ENCODE measurements at places on chromosomes 12 and 14.

- no peak for DNase-seq
These were observed 65.3 kb upstream of the LRFN5 start for GRCh38 chr14:41541333-41541732.

DNA sequence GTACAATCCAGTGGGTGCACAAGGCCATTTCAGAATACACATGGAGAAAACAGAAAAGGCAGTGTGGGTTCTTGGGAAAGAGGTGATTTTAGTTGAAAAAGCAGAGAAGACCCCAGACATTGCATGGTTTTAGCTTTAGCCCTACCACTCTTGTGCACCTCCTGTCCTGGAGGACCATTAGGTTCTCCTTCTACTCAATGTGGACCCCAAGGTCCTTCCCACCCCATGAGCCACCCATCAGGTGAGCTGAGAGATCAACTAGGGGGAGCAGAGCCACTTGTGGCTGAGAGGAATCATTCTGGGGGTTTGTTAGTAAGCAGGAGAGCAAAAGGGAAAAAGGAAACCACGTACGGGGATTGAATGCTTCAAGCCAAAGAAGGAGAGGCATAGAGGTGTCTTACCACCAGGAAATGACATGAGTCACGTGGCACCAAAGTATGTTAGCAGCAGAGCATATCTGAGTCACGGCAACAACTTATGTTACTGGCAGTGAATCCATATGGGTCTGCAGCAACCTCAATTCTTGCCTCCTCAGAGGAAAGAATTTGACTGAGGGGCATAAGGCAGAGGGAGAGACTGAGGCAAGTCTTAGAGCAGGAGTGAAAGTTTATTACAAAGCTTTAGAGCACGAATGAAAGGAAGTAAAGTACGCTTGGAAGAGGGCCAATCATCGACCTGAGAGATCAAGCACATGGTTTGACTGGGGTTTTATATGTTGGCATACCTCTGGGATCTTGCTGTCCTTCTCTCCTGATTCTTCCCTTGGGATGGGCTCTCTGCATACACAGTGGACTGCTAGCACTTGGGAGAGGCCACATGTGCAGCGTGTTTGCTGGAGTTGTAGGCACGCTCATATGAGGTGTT lies 73.9 kb downstream of the HSD17B6 start:
- DNase-seq, result peak; percentile 55

GRCh38 chr12:63905544-63905943 lies 61.0 kb downstream of the SRGAP1 start:
- no peak for DNase-seq

DNA sequence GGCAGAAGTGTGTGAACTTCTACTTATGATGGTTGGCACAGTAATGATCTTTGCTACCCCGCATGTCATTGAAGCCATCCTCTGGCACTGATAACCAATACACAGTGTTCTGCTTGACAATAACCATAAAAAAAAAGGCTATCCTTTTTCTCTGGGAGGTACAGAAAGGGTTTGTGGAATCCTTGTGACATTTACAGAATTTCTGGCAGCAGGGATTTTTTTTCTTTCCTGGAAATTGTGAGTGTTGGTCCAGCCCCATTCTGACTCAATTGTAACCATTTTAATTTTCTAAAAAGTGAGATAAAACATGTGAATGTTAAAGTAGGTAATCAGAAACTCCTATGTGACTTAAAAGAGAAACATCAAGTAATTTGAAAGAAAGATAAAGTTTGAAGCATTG lies 943.8 kb downstream of the TMTC2 start:
- DNase-seq, result no peak

DNA sequence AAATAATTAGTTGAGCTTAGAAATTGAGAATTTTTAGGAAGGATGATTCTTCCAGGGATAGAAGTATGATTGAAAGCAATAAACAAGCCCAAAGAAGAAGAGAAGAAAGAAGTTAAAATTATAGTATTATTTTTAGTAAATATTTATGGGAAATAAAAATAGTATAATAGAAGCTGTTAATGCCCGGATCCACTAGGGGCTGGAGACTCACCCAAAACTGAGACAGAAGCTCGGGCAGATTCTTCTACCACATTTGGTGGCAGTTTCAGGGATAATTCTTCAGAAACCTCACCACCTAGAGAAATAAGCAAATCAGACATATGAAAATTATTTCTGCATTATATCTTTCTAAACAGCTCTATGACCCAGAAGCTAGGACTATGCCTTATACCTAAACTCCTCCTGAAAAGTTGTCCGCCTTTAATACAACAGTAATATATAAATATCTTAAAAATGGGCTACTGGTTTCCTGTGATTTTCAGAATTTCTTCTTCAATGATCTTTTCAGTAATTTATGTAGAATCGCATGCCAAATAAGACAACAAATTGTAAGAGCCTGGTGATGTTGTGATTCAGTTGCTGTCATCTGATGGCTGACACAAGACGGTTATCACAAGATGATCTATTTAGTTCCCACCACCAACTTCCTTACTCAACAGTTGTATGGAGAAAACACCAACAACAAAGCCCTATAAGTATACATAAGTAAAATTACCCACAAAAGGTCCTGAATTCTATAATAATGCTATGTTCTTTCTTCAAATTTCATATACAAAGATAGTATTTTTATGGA lies 35.6 kb downstream of the A2M start:
- no peak for DNase-seq

DNA sequence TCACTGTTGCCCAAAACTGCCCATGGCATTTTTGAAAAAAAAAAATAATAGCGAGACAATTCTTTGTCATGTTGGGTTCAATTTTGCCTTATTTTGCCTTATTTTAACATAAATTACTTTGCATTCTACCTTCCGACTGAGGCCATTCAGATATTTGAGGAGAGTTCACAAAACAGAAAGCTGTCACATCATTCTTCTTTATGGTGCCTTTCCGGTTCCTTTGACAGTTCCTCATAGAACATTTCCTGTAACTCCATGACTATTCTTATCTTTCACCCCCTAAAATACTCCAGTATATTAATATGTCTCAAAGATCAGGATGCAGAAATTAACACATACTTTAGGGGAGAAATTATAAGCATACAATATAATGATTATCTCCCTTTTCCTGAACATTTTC lies 476.7 kb downstream of the NOVA1 start:
- DNase-seq, result no peak

DNA sequence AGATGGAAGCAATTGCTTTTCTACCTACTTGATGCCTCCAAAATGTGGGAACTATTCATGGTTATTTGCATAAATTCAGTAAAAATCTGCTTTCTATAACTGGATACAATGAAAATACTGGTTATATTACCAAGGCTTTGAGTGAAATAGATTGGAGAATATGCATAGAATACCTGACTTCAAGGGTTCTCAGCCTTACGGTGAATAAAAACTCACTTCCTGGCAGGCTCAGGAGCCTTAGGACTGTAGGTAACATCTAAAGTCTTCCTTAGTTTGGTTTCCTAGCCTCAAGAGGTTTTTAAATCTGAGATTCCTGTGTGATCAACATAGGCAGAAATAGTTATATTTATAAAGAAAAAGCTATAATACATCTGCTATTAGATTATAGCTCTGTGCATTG lies 158.6 kb downstream of the SLC41A2 start:
- no peak for DNase-seq

GRCh38 chr12:44531320-44531971 lies 344.7 kb downstream of the NELL2 start:
- no peak for DNase-seq

GRCh38 chr14:92863286-92864080 lies 59.5 kb upstream of the CHGA start:
- no peak for DNase-seq

DNA sequence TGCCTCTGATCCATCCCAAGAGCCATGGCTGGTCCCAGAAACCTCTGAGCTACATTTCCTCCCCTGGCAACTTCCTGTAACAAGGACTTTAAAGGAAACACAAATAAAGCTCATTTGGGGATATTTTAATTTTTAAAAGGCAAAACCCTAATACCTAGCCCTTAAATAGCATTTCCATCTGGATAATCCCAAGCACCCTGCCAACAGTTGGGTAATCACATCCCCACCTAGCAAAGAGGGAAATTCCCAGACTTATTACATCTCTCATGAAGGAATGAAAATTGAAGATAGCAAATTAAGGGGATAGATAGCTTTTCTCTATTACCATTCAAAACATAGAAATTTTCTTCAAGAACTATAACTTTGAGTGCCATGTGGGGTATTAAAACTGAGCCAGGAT lies 213.7 kb upstream of the BMP4 start:
- no peak for DNase-seq

- DNase-seq, result no peak
These were observed 47.7 kb upstream of the ATP2A2 start for GRCh38 chr12:110233212-110233903.

DNA sequence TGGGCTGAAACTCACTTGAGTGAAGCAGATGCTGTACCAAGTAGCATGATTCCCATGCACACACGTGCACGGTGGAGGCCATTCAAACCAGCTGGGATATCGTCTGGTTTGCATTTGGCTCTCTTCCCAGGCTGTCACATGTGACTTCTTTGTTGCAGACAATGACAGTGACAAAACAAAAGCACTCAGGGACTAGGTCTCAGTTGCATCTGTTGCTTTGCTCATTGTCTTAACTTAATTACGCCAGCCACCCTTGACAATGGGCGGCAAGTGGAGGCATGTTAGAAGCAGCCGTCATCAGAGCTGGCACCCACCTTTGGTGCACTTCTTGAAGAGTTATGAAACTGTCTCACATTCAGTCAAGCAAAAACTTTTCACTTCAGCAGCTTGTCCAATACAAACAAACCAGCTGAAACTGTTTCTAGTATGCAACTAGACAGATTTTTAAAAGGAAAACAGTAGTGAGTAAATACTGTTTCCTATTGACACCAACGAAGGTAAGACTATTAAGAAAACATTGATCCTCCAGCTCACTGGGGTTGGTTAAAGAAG lies 74.3 kb downstream of the IGF1 start:
- DNase-seq, result peak; percentile 9

DNA sequence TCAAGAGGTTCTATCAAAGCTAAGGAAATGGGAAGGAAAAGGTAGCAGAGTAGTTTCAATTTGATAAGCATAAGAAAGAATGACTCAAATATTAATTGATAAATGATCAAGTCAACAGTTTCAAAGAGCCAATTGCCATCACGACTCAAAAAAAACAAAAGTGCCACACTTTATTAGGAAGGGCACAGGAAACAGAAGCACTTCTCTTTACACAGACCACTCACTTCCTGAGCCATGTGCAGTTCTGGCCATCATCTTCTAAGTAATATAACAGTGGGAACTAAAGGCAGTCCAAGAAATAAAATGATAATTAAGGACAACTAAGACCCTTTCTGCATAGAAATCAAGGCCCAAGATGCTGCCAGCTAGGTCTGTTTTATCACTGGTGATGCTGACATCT lies 13.2 kb downstream of the TM7SF3 start:
- DNase-seq, result no peak

DNA sequence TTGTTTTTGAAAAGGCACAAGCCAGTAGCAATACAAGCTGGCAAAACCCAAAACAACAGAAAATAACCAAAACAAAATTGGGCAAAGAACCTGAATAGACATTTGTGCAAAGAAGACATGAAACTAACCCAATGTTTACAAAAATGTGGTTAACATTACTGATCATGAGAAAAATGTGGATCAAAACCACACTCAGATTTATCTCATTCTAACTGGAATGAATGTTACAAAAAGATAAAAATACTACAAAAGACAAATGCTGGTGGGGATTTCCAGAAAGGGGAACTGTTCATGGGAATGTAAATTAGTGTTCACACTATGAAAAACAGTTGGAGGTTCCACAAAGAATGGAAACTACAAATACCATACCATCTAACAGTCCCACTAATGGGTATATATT lies 26.6 kb downstream of the ASCL4 start:
- peak; percentile 10 for DNase-seq

DNA sequence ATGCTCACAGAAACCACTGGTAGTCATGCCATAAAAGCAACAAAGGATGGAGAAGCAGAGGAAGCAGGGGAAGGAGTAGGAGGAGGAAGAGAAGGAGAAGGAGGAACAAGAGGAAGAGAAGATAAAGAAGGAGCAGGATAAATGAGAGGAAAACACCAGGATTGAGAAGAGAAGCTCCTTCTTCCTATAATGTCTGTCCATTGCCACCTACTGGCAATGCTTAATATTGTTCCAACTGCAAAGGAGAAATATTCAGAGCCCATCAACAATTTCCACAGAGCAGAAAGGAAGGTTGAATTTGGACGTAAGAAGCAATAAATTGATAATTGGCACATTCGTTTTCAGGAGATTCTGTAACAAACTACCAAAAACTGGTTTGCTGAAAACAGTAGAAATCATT lies 898.4 kb downstream of the SLC16A7 start:
- peak; percentile 47 for DNase-seq

DNA sequence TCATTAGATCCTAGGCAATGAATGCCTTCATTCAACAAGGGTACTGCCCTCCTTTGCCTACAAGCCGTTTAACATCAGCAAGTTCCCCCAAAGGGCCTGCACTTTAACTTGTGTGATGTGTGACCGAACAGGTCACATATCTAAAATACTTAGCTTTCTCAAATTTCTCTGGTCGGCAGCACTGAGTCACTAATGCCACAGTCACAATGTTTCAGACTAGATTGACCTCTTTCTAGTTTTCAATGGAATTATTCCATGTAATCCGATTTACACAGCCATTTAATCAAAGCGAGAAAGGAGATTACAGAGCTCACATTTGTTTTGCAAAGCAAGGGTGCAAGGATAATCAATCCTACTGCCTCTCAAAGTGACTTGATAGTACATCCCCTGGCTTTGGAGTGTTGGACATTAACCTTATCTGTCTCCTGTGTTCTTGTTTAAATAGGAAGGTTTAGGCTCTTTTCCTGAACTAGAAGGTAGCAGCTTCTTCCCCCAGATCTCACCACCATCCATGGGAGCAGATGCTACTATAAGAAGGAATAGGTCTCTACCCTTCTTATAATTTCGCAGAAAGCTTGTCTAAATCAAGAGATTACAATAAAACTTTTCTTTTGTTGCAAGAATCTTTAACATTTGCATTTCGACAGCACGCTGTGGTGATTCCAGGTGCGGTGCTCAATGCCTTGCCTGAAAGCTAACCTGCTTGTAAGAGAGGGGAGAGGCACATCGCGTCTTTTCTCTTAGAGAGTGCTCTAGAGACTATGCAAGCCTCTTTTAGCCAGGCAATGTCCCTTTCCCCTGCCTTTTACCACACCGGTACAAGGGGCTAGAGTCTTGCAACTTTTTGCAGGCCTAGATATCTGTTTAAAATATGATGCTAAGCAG lies 1.8 kb downstream of the KITLG start:
- peak; percentile 48 for DNase-seq

- DNase-seq, result peak; percentile 70
These were observed 13.6 kb upstream of the FOXN3 start for GRCh38 chr14:89430391-89431236.

DNA sequence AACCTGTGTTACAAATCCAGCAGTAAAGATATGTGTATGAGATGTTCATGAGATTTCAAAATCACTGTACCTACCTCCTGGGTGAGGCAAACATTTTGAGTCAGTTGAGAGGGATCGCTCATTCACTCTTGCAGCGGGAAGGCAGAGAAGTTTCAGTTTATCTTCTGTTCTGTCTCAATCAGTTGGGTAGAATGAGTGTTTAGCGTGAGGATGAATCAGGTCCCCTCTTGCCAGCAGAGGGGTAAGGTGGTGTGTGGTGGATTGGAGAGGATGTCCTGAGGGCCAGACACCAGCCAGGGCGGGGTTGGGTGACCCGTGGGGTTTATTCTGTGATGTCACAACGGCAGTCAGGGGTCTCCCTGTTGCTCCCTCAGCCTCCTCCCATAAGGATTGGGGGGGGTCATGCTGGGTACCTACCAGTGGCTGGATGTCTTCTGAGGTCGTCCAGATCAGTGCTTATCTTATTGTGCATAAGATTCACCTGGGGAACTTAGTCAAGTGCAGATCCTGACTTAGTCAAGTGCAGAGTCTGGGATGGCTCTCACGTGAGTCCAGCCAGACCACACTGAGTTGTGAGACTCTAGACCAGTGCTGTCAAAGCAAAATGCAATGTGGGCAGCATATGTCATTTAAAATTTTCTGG lies at the start of gene GSG1:
GSG1 (minus strand) TSS at position 277 of the 643 bp plus-strand sequence; CDS start at position 122, 155 bp downstream.
- DNase-seq, result no peak

All from astrocyte of the spinal cord (primary cell).